MV-4-11 (cell line): ENCODE measurements at places on chromosomes 2 and 18.

- peak; percentile 26 for DNase-seq
These were observed 16.0 kb downstream of the CYRIA start for GRCh38 chr2:16649353-16650286.

DNA sequence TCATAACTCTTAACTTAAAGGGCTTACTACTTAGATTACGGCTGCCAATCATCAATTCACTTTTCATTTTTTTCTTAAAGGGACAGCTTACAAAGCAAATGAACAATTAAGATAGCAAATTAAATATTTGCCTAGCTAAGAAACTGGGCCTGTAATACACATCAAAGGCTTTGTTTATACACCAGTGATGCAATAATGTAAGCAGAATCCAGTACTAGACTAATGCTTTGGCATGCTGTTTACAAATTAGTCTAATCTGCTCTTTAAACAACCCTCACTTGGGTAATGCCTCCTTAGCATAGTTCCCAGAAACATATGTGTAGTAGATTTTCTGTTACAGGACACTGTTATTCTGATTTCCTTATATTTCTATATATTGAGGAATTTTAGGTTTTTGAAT lies 105.8 kb downstream of the ARHGAP28 start:
- DNase-seq: no peak

- DNase-seq: no peak
These were observed 21.7 kb downstream of the INHBB start for GRCh38 chr2:120367649-120368048.

- no peak for DNase-seq
These were observed 4.6 kb downstream of the C2orf81 start for GRCh38 chr2:74416778-74417177.

DNA sequence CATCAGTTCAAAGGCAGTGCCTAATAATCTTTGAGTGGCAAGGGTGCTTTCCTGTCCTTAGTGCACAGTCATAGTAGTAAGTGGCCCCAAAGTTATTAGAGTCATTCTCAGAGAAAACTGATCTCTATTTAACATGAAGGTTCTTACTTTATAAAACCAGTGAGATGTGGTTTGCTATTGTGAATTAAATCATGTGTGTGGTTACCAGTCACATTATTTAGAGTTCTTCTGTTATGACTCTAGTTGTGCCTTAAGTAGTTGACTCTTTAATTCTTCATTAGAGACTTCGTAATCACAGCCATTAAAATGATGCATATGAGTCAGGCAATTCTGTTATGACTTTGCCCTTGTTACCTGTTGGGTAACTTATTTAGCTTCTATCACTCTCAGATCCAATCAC lies 1392.9 kb upstream of the ACVR2A start:
- DNase-seq: no peak

- no peak for DNase-seq
These were observed 1.3 kb downstream of the EML6 start for GRCh38 chr2:54724560-54725342.

DNA sequence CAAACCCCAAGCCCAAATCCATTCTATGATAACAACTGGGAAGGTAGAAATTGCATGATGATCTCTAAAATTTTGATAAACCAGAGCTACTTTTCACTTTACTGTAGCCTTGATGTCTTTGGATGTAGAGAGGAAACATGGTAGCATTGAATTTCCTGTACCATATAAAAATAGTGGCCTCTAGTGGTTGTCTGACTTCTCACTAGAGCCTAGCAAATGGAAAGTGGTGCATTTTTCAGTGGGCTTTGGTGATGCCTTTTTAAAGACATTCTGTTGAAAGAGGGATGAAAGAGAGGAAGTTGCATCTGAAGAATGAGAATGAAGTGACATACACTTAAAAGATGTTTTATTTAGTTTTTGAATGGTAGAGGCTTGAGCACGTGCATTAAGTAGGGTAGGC lies 662.2 kb downstream of the XIRP2 start:
- DNase-seq: no peak

DNA sequence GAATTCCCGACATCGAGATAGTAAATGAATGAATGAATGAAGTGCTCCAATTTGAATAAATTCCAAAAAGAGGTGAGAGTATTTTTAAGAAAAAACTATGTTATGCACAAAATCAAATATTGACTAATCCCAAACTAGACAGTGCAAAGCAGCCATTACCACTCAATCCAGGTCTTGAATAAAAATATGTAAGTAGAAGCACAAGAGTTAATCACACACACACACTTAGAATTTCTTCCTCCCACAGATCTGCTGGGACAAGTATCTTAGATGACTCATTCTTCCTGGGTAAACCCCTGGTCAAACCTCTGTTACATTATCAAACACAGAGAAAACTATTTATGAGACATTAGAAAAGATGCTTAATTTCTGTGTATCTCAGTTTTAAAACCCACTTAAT lies 102.0 kb downstream of the PLA2R1 start:
- peak; percentile 63 for DNase-seq

- peak; percentile 83 for DNase-seq
These were observed 190.7 kb downstream of the NOL4 start for GRCh38 chr18:34033968-34034367.

DNA sequence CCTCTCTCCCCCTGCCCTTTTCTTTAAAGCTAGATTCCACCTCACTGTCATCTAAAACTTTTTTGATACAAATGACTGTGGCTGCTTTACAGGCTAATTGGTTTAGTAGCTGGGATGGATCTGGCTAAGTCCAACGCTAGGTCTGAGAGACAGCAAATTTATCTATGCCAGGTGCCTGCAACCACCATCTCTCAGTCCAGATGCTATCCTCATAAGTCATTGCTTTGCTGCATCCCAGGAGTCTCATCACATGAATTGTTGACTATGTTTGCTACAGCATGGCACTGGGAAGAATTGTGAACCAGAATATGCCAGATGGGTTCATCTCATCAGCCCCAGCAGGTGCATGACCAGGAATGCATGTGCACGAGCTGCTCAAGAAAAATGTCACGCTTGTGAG lies 100.0 kb upstream of the PID1 start:
- DNase-seq: no peak

GRCh38 chr18:9069601-9070000 lies 32.9 kb upstream of the NDUFV2 start:
- DNase-seq: peak; percentile 93

DNA sequence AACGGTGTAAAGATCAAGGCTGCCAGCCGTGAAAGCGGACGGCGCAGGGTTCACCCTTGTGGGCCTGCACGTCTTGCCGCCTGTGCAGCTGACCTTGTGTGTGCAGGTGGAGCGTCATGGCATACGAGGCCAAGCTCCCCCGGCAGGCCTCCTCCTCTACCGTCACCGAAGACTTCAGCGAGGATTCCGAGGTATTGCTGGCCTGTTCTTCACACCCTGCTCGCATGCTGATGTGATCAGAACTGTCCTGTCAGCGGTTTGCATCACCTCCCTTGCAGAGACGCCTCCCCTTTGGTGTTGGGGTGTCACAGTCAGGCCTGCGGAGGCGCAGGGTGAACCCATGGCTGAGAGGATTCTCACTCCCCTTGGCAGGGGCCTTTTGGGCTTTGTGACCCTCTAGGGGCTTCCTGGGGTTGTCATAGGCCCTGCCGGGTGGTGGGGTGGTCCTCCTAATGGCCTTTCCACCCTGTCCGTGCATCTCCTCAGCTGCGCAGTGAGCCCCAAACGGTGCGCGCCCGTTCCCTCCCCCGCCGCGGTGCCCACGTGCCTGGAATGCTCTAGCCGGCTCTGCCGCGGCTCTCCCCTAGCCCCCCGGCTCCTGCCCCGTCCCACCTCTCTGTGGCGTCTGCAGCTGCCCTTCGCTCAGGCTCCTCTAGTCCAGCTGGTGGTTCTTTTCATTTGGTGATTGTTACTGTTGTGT lies 92.5 kb downstream of the DGKD start:
- no peak for DNase-seq

- peak; percentile 50 for DNase-seq
These were observed 84.0 kb downstream of the HDAC4 start for GRCh38 chr2:239316562-239317465.
